ENCODE measurements at places on chromosomes 3 and 15.

- peak; percentile 67 for DNase-seq
These were observed 5.1 kb downstream of the MAGEL2 start for GRCh38 chr15:23642413-23643044.

- DNase-seq = no peak
These were observed 625.0 kb upstream of the SGO1 start for GRCh38 chr3:20811006-20811405.

DNA sequence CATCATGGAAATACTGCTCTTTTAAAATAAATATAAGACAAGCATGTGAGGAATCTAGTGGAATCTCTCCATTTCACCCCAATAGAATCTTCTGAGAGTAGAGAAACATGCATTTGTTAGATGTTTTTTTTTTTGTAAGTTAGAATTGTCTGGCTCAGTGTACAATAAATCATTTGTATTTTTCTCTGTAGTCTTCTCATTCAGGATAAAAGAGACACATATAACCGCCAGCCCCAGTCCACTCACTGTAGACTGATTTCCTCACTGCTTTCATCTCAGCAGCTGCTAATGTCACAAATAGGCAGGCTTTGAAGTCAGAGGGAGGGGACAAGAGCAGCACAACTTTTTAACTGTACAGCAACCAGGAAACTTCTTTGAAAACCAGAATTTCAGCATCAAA, 140.2 kb upstream of the RBMS3 start:
- DNase-seq = peak; percentile 12

GRCh38 chr3:123547881-123548519, 36.9 kb downstream of the HACD2 start:
- DNase-seq = no peak

- DNase-seq = peak; percentile 56
These were observed 1.7 kb downstream of the MRAS start for GRCh38 chr3:138349926-138350665.

DNA sequence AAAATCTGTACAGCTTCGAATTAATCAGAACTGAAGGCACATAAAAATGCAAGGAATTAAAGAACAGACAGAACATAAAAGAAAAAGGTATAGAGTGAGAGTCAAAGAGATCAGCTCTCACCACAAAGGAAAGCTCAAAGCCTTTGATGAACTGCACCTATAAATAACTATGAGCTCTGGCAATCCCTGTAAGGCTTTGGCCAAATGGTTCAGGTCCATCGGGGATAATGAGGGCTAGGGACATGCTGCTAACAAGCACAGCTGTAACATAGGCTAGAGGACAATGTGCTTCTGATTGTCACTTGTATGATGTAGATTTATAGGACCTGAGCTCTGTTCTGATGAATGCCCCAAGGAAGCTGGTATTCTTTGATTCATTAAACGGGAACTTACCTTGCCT, 113.9 kb upstream of the MRPL3 start:
- DNase-seq = no peak

All from midbrain (tissue), 1 donor.